ENCODE measurements at places on chromosomes 6 and 20. TPM values are rescaled to one million over a fixed set of nuclear protein-coding genes. Genes with fewer than 3 reads are reported as not detected.

- no peak for DNase-seq
Observed at GRCh38 chr6:53115741-53116140, 32.9 kb downstream of the GCM1 start.

Gene WASF1
- 37.6 TPM for total RNA-seq

DNA sequence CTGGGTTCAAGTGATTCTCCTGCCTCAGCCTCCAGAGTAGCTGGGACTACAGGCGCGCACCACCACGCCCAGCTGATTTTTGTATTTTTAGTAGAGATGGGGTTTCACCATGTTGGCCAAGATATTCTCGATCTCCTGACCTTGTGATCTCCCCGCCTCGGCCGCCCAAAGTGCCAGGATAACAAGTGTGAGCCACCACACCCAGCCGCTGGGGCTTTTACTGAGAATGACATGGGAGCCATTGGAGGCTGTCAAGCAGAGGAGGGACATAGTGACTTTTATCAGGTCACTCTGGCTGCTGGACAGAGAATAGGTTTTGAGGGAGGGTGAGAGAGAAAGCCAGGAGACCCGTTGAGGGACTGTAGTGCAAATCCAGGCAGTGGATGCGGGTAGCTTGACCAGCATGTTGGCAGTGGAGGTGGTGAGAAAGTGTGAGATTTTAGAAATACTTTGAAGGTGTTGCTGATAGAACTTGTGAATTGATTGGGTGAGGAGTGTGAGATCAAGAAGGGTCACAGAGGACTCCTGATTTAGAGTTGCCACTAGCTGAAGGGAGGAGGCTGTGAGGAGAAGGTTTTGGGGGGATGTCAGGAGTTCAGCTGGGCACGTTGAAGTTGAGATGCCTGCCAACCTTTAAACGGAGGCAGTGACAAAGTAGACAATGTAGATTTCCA lies 14.7 kb downstream of the ZNF341 start:
- no peak for DNase-seq

- no peak for DNase-seq
Observed at GRCh38 chr20:1534526-1534925, 23.0 kb downstream of the SIRPD start.

DNA sequence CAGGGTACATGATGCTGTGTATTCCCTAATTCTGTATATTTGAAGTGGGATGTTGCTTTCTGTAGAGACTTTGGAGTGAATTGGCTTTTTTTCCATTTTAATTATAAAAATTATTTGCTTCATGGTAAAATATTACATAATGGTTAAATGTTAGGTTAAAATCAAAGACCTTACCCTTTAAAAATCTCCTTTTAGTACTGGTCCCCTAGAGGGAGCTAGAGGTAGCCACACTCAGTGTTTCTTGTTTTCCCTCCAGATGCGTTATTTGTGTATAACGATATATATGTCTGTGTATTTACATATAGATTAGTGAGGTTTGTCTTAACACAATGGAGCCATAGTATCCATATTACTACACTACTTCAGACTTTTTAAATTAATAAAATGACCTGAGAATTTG lies 146.7 kb downstream of the PLCB4 start:
- DNase-seq: no peak

- no peak for DNase-seq
Observed at GRCh38 chr20:15642676-15643075, 930.6 kb downstream of the KIF16B start.

- DNase-seq: no peak
Observed at GRCh38 chr6:135434095-135434494, 63.4 kb downstream of the AHI1 start.

Gene CCR6
- not detected for total RNA-seq

Gene DLK2
- 0.37 TPM for total RNA-seq

- DNase-seq: no peak
Observed at GRCh38 chr20:53578492-53579222, 15.0 kb downstream of the ZNF217 start.

GRCh38 chr20:49430320-49430719 lies 52.1 kb downstream of the KCNB1 start:
- DNase-seq: no peak

GRCh38 chr20:57308451-57309271 lies 20.9 kb upstream of the SPO11 start:
- no peak for DNase-seq

Gene HCRTR2
- total RNA-seq: 0.19 TPM

Gene POU5F1
- total RNA-seq: 2,533 TPM

DNA sequence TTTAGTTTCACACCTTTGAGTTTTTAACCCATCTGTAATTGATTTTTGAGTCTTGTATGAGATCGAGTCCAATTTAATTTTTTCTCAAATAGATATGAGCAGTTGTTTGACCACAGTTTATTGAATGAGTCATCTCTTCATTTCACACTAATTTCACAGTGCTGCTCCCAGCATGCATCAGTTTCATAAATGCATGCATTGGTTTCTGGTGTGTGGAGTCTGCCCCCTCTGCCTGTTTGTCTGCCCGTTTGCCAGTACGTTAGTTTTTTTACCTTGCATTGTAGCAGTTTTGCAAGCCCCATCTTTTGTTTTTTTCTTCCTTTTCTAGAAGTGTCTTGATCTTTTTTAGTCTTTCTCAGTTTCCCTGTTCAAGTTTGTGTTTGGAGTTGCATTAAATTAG lies 11.9 kb downstream of the SLX4IP start:
- no peak for DNase-seq

DNA sequence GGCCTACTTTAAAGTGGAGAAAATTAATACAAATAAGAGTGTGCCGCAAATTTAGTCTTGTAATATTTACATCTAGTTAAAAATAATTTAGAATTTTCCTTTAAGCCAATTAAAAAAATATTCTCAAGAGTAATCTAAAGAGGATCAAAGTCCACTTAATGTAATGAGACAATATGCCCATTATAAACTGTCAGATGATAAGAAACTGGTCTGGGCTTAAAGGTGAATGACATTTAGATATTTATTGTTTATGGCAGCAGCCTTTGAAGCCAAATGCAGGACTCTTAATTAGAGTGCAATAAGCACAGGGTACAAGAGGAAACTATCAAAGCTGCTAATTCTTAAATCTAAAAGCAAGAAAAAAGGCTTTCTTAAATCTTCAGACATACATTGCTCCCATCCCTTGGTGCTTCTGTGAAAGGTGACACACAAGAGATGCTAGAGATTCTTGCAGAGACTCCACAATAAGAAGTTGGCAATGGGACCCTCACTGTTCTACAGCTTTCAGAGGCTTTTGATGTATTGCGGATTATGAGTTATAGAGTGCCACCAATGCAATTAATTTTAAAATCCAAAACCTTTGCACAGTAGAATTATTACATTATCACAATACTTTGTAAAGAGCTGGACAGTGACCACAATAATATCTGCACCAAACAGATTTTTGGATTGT lies 116.1 kb downstream of the MAN1A1 start:
- DNase-seq: no peak

Gene PACRG
- total RNA-seq: not detected

Gene RIN2
- 1.3 TPM for total RNA-seq

DNA sequence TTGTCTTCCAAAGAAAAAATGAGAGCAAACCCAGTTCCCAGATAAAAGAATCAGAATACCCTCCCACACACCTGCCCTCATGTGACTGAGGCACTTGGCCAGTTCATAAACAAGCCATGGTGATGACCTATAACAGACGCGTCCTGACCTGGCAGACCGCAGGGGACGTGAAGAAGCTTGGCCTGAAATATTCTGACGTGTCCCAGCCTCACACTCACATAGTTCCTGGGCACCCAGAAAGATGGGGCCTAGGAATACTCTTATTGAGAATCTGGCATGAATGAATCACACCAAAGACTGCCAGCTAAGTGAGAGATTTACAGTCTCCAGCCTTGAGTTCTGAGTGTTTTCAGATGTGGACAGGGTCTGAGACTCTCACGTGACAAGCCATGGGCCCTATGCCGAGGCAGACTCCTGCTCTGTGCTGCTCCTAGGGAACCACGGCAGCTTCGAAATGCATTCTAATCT lies 17.2 kb upstream of the MAP3K4 start:
- no peak for DNase-seq

Gene ATP6V1G2
- 2.9 TPM for total RNA-seq

Gene VAPB
- total RNA-seq: 62.8 TPM

DNA sequence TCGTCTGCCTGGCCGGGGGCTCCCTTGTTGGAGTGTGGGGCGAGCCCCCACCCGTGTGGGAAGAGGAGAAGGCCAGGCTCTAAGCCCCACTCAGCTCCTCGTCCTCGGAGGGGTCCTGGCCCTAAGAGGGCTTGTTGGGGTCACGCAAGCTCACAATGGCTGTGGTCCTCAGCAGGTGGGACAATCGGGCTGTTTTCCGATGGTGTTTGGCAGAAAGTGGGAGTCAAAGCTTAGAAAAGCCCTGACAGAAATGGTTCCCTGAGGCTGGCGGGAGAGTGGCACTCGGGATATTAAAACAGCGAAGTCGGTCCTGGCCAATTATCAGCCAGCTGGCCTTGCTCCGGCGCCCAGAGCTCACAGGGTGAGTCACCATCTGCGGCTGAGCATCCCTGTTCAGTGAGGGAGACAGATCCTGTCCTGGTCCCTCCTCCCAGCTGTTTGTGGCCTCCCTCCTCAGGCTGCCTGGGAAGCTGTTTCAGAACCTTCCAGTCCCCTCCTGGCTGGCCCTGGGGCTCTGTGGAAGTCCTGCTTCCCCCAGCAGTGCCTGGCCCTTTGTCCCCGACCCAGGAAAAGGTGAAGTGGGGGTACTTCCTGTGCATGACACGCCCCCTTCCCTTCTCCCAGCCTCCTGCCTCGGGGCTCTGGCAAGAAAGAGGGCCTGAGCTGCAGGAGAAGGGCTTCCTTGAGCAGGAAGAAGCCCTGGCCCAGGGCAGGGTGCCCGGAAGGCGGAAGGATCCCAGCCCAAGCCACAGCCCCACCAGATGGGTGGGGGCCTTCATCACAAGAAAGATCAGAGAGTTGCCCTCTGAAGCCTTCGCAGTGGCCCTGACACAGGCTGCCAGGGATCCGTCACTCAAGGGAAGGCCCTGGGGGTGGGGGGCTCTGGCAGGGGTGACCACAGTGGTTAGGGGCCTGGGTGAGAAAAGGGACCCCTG lies 53.6 kb upstream of the BHLHE23 start:
- DNase-seq: no peak

DNA sequence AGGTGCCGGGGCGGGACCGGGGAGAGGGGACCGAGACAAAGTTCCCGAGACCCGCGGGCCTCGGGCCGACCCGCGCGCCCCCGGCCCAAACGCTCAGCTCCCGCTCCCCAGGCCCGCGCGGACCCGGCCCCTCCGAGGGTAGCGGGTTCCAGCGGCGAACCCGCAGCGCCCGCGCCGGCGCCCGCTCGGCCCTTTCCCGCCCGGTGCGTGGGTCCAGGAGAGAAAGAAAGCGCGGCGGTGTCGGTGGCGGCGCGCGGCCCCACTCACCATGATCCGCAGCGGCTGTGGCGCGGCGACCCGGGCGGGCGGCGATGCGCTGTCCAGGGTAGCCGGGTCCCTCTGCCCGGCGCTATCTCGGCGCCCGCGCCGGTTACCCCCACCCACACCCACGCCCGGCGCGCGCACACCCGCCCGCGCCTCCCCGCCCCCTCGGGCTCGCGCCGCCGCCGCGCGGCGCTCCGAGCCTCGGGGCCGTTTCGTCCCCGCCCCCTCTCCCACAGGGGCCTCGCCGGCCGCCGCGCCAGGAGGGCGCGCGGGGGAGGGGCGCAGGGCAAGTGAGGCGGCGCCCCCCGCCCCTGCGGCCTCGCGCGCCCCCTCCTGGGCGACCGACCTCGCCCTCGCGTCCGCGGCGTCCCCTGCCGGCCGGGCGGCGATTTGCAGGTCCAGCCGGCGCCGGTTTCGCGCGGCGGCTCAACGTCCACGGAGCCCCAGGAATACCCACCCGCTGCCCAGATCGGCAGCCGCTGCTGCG lies at the start of gene ELOVL2:
TSS of gene ELOVL2 (minus strand) at position 345 of the 751 bp plus-strand sequence. CDS start at position 270, 75 bp downstream.
- peak; percentile 90 for DNase-seq

Gene TMEM14A
- total RNA-seq: 11.2 TPM

Gene TGM2
- 1.0 TPM for total RNA-seq

Gene BANF2
- total RNA-seq: not detected

- no peak for DNase-seq
Observed at GRCh38 chr6:42407379-42407778, 44.3 kb downstream of the TRERF1 start.

DNA sequence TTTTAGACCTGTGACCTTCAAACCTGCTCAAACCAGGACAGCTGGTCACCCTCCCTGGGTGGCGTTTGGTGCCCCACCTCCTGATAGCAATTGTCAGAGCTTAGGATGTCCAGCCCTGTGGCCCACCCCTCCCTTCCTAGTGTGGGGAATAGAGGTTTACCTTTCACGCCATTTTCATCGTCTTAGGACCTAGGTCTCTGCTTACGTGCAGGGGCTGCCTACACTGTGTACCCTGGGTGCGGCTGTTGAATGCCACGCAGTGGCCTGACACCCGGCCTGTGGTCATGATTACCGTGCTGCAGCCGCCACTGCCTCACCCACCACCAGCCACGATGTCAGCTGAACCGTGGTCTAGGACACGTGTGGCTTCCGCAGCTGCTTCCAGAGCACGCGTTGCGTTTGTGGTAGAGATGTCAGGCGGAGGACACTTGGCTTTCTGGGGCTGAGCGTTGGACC lies 157.3 kb downstream of the DTNBP1 start:
- DNase-seq: no peak

DNA sequence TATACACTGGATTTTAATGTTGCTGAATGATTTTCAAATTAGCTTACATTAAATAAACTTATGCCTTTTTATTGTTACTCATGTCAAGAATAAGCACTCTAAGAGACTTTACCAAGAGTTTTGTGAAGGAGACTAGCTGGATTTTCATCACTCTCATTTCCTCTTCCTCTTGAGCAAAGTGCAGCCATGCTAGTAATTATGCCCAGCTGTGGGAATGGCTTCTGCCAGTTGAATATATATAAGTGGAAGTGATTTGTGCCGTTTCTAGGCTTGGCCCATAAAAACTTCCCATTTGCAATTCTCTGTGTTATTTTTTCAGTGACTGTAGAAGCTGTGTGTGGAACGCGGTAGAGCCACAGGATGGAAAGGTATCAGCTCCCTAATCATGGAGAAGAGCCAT lies 255.8 kb downstream of the HDGFL1 start:
- DNase-seq: no peak

All from H1 (cell line).